Fibroblast of upper back skin (primary cell): ENCODE measurements at places on chromosomes 1 and 21.
A peak's percentile ranks its signal among the peaks of the same experiment; 100 is the strongest.

DNA sequence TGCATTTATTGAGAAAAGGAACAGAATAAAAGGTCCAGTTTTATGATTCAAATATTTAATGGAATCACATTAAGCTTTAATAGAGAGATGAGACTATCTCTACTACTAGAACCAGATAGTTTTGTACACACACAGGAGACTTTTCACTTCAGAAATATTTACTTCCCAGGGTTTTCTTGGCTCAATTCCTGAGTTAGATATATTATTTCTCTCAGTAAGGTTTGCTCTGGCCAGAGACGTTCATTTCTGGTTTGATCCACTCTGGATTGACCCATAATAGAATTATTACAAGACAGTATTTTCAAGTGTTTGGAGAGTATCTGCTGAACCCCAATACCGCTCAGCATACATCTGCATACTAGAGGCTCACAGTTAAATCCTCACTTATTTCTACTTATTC, 1.3 kb upstream of the RCOR3 start:
- DNase-seq: peak; percentile 32

DNA sequence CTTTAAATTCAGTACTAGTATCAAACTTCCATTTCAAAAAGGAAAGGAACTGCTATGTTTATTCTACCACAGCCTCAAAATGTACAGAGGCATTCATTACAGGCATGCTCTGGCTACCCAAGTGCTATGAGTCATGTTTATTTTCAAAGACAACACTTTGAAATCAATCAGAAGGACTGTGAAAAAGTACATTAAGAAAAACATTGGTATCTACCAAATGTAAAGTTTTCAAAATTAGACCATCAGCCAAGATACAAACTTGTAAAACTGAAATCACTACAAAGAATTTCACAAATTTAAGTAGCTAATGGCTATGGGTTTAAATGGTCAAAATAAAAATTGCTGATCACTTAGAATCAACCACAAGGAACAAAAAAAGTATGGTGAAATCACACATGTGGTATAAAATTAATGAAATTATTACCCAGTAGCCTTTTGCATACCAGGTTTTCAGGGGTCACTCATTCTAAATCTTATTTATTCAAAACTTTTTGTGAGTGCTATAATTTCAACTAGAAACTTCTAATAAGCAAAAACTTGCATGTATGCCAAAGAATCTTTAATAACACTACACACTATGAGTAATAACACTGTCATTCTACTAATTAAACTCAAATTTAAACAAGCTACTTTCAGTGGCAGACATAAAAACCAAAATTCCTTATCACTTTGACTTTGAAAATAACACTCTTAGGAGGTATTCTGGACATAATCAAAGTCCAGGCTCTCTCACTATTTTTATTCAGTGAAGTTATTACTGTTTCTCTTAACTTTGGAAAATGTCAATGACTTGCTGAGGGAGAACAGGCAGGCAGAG, 49.2 kb downstream of the ENAH start:
- DNase-seq: peak; percentile 54

DNA sequence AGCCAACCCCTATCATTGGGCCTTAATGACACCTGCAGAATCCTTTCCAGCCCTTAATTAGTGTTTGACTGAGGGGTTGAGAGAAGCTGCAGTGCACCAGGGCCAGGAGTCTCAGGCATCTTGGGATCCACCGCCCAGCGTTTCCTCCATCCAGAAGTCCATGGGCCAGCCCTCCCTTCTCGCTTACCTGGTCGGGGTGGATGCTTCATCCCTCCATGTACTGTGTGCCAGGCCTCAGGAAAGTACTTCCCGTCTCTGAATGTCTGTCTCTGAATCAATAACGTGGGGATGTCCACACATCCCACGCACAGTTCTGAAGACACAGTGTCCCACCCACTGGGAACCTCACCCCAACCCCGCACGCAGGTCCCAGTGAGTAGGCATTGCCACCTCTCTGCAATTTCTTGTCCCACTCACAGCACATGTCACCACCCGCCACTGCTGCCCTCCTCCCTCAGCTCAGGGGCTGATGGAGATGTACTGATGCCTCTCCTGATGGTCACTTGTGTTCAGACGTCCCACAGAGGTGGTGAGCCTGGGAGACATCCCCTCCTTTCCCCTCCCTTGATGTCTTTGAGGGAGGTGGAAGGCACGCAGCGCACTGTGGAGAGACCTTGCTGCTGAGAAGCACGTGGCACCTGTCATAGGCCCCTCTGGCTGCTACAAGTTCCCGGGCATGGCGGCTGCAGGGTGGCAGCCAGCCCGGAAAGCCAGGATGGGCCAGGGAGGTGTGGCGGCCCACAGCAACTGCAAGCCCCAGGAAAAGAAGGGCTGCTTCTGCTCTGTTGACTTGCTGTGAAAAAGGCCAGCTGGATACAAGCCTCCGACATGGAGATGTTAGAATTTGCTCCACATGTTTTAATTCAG, 29.4 kb upstream of the PRSS38 start:
- no peak for DNase-seq

GRCh38 chr1:41365772-41366454, 4.7 kb downstream of the FOXO6 start:
- DNase-seq: no peak

GRCh38 chr1:78387201-78387600, 103.6 kb upstream of the PTGFR start:
- DNase-seq: no peak
